ENCODE measurements at places on chromosomes 7 and 10.

- DNase-seq, result no peak
These were observed 57.5 kb downstream of the LCOR start for GRCh38 chr10:96889415-96890171.

- DNase-seq, result no peak
These were observed 2.6 kb upstream of the RPA3 start for GRCh38 chr7:7720750-7721621.

DNA sequence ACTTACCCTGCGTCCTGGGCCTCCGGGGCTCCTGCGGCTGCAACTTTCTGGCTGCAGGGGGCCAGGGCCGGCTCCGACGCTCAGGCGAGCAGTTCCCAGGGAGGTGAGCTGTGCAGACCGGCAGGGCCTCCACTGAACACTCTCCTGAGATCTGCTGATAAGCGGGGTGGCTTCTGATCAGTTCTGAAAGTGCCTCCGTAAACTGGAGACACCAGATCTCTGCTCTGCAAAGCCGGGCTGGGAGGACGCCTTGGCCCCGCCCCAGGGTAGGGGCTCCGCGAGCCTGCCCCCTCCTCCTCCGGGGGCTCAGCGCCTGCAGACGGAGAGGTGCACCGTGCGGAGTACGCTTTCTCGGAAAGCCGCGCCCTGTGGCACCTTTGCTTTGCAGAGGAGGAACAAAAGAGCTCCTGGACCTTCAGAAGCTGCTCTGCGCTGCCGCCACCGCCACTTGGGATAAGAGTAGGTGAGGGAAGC lies 141.3 kb upstream of the VKORC1L1 start:
- DNase-seq, result no peak

- no peak for DNase-seq
These were observed 48.5 kb downstream of the EMX2 start for GRCh38 chr10:117591043-117591442.

GRCh38 chr7:108104324-108104723 lies 25.8 kb downstream of the LAMB4 start:
- no peak for DNase-seq

- DNase-seq, result peak; percentile 76
These were observed 25.2 kb downstream of the OGDH start for GRCh38 chr7:44631458-44632115.

DNA sequence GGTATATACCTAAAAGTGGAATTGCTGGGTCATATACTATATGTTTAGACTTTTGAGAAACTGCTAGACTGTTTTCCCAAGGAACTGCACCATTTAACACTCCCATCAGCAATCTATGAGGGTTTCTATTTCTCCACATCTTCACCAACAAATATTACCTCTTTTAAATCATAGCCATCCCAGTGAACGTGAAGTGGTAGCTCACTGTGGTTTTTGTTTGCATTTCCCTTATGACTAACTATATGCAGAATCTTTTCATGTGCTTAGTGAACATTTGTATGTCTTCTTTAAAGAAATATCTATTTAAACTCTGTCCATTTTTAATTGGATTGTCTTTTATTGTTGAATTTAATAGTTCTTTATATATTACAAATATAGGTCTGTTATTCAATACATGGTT lies 115.8 kb upstream of the SEC61G start:
- no peak for DNase-seq

DNA sequence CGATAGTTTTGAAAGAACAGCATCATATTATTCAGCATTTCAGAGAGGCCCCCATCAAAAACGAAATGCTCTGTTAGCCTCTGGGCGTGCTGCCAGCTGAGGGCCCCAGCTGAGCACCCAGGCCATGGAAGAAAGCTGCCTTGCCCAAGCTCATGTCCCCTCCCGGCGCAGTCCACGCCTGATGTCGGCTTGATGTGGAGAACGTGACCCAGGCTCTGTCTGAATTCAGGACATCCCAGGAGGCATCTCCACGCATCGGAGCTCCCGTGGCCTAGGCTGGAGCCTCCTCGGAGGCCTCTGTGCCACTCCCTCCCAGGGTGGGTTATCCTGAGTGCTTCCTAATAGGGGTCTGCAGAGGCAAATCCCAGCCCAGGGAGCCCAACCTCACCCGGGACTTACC lies 218.3 kb upstream of the AKR1E2 start:
- DNase-seq, result no peak

DNA sequence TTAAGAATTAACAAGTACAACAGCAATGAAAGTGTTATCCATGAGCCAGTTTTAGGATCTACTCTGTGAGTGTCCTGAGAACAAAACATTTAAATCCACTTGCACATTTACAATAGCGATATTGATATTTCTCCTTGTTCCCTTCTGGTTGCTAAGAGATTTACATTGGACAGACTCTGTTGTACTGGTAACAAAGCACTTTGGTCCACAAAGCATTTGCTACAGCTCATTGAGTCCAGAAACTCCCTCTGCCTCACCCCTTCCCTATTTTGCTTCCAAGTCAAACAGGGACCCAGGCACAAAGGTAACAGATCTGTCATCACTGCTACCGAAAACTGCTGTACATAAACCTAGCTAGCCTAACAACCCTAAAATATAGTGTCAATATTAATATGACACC lies 2.1 kb downstream of the ANK3 start:
- DNase-seq, result no peak

- DNase-seq, result no peak
These were observed 85.4 kb downstream of the NEURL1 start for GRCh38 chr10:103578782-103579382.

- DNase-seq, result no peak
These were observed 60.0 kb downstream of the WAC start for GRCh38 chr10:28592953-28593352.

GRCh38 chr10:6221192-6221940 lies 18.6 kb downstream of the PFKFB3 start:
- no peak for DNase-seq

DNA sequence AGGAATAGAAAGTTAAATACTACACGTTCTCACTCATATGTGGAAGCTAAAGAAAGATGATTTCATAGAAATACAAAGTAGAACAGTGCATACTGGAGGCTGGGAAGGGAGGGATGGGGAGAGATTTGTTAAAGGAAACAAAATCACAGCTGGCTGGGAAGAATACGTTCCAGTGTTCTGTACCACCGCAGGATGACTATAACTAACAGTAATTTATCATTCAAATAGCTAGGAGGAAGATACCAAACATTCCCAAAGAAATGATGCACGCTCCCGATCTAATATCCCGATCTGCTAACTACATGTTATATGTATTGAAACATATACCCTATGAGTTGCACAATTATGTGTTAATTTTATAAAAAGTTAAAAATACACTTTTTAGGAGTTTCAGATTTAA lies 162.3 kb downstream of the ZMYND11 start:
- no peak for DNase-seq

- no peak for DNase-seq
These were observed 599.6 kb upstream of the POT1 start for GRCh38 chr7:125529249-125529648.

DNA sequence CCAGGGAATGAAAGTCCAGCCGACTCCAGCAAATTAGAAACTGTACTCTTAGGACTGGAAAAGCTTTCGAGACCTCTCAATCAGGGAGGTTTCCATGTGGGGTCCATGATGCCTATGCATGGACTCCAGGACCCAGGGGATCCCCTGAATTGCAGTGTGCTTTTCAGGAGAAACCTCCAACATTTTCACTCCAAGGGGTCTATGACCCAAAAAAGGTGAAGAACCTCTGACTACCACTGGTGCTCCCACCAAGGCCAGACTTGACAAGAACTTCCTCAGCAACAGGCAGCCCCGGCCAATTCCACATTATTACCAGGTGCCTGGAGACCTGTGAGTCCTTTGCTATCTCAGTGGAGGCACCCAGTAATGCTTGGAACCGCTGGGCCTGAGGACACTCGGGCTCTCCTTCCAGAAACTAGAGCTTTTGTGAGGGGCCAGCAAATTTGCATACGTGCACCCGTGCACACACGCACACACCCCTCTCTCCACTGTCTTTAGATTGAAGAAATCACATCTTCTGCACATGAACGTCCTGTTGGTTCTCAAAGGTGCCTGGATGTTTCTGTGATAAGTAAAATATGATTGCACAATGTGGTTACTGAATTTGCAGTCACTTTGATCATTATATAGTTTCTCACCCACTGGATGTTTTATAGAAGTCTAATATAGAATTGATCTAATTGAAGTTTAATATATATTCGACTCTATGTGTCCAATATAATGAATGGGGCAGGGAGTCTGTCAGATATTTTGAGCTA lies 54.7 kb downstream of the SYPL1 start:
- DNase-seq, result no peak

DNA sequence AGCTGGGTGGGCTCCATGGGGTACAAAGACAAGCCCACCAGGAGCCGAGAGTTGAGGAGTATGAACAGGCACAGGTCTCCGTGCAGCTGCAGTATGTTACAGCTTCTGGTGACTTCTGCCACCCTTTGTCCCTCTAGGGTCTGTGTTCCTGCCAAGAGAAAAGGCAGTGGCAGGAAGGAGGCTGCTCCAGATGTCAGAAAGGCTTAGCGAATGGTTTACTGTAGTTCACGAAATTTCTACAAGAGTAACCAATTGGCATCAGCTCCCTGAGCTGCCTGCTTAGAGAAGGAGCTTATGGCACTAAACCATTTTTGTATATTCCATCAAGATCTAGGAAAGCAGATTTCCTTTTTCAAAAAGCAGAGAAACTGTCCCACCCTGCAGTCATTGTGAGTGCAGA lies 48.2 kb upstream of the TMEM72 start:
- DNase-seq, result no peak

DNA sequence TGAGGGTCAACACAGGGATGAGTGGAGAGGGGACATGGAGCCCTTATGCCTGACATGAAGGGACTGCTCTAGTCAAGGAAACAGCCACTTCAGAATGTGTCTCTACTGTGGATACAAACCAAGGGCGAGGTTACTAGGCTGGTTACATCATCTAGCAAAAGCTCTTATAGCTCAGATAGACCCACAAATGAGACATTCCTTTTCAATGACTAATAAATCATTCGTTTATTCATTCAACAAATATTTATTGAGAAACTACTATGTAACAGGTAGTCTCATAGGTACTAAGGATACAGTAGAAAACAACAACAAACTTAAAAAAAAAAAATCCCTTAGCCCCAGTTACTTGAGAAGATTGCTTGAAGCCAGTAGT lies 219.5 kb downstream of the KIAA1217 start:
- no peak for DNase-seq

DNA sequence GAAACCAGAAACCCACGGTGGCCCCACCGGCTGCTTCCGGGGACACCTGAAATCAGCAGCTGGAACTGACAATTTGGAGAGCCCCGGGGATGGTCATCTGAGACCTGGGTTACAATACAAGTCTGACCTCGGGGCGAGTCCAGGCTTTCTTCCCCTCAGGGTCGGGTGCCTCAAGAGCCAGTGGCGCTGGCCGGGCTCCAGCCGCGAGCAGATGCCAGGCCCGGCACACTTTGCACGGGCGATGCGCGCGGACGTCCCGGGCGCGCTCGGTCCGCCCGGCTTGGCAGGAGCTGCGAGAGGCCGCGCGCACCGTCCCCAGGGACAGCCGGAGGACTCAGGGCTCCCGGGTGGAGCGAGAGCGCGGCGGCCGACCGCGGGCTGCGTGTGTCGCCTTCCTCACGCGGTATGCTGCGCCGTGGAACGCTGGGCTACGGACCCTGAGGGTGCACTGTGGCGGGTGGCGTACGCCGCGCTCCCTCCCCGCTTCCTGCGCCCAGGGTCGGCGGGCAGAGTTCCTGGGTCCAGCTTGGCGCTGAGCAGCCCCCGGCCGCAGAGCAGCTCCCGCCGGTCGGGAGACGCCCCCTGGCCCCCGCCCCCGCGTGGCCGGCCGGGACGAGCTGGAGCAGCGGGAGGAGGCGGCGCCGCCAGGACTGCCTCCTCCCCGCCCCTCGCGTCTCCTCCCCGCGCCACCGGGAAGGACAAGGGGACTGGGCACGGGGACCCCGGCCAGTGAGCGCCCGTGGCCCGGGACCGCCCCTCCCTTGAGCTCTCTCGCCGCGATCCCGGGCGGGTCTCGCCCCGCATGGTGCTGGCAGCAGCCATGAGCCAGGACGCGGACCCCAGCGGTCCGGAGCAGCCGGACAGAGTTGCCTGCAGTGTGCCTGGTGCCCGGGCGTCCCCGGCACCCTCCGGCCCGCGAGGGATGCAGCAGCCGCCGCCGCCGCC lies at the start of gene RBM20:
Gene RBM20 (plus strand): TSS at position 684 of the 945 bp plus-strand sequence. CDS start 119 bp downstream, at position 803.
- DNase-seq, result peak; percentile 65

- no peak for DNase-seq
These were observed 20.8 kb downstream of the LAMB4 start for GRCh38 chr7:108109221-108109908.

DNA sequence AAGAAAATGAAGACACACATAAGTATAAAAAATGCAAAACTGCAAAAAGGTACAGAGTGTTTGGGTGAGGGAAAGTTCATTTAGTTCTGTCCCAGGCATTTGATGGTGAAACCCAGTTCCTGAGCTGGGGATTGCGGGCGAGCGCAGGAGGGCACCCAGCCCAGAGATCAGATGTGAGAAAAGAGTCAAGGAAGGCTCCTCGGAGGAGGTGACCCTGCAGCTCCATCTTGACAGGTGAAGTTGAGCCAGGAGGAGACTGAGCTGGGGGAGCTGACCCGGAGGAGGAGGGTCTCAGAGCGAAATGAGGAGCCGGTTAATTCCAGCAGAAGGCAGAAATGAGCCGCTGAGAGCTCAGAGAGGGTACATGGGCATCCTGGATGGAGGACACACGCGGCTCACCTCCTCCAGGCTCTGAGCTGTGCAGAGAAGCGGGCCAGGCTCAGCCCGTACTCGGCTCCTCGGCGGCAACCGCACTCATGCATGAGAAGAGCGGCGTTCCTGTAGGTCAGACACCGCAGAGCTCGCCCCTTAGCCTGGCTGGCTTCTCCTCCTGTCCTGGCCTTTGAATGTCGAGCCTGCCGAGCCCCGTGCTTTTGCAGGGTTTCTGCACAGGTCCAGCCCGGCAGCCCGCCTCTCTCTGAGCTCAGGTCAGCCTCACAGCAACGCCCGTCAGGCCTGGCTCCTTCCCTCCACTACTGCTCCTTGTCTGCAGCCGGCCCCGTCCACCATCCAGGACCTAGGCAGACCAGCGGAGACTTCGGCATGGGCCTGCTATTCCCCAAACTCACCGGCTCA lies 9.5 kb upstream of the RAMP3 start:
- DNase-seq, result peak; percentile 53

DNA sequence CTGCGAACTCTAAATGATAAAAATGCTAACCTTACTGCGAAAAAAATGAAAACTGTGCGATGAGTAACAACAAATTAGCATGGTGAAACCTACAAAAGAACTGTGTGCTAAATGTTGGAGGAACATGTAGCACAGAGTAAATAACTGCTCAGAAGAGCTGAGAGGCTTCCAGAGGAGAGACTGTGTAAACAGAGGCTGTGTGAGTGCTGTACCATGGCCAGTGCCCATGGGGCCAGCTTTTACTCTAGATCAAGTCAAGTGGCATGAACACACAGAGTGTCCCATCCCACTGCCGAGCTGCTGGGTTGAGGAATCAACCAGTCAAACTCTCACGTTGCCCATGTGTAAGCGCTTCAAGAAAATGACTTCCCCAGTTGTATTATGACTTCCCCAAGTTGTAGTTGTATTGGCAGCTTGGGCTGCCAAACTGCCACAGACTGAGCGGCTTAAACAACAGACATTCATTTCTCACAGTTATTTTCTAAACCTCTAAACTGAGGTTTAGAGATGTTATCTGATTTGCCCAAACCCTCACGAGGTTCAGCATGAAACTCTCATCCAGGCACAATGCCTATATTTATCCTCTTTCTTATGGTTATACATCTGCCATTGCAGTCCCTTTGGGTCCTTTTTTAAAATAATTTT lies 270.7 kb downstream of the ABCA13 start:
- no peak for DNase-seq

All from activated effector memory CD4-positive, alpha-beta T cell treated with anti-CD3 and anti-CD28 coated beads, Interleukin-2, amount 50 U/mL, for 16 hours (primary cell).